ENCODE measurements at places on chromosomes 7 and 10.

- no peak for DNase-seq
These were observed 114.1 kb downstream of the POU6F2 start for GRCh38 chr7:39091774-39092173.

DNA sequence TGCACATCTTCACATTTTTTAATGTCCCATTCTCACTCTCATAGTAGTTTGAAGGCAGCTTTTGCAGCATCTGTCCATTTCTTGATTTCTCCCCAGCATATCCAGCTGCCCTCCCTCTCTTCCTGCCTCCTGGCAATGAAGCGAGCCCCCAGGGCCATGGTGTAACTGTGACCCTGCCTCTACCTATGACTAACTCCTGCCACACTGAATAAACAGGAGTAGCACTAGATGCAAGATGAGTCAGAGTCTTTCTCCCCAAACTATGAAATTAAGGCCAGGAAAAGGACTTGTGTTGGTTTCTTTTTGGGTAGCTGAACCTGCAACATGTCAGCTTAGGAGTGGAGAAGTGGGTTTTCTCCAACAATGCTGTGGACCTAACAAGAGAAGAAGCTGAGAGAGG is 329.0 kb downstream of the RNLS start:
- DNase-seq = no peak

- no peak for DNase-seq
These were observed 88.8 kb downstream of the GPR85 start for GRCh38 chr7:112997831-112998230.

DNA sequence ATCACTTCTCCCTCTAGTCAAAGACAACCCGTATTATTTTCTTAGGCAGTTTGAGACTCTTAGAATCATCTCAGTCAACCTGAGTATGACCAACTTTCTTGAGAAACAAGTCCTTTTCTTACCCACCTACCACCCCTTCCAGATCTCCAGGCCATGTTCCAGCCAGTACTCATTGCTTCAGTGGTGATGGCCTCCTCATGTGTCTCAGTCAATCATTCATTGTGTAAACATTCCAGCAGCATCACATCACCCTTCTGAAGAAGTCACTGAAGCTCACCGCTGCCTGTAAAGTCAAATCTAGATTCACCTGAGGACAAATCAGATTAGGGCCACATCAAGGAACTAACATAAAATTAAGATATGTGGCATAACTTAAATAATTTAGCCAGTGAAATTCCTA is 467.2 kb upstream of the NRP1 start:
- no peak for DNase-seq

DNA sequence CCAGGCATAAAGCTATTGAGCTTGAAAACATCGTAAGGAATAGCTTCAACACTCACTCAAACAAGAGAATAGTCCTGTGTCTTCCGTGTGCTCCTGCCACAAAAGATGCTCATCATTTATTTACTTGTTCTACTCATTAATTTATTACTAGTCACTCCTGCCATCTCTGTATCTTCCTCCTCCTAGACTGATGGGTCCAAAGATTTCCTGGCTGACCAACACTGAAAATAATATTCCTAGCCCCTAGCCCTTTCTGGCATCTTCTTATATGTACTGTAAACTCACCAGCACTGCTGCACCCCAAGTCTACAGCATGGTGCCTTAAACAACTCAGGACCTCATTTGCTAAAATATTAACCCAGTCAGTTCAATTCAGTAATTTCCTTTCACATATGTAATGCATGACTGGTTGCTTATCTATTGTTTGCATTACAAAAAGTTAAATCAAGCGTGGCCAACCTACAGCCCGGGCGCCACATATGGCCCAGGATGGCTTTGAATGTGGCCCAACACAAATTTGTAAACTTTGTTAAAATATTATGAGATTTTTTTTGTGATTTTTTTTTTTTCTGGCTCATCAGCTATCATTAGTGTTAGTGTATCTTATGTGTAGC is 86.7 kb upstream of the GSDME start:
- DNase-seq = no peak
